ENCODE measurements at places on chromosomes 2 and 18. TPM values are rescaled to one million over a fixed set of nuclear protein-coding genes. Genes with fewer than 3 reads are reported as not detected.

The GKN1 gene
- polyA plus RNA-seq, result not detected

The DNAH6 gene
- 0.07 TPM for polyA plus RNA-seq

DNA sequence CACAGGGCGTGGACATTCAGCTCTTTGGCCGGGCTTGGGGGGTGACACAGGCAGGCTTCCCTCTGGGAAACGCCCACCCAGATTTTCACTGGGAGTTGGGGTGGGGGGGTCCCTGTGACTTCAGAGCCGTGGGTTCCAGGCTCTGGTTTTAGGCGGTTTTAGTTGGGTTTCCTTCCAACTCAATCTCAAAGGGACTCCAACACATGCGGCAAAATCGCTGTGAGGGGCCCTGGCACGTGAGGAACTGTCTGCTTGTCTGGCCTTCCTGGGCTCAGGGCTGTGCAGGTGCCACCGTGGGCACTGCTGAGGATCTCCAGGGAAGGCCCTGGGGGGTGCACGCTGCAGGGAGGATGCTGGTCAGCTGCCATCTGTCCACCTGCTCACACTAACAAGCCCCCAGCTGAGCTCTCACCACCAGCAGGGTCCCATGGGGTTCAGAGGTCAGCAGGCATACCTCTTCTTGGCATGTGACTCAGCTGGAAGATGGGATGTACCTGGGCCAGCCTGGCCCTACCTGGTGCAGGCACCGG is 11.7 kb downstream of the HS6ST1 start:
- no peak overlapping the region for H3K4me3 ChIP-seq
- H3K4me1 ChIP-seq, result peaks cover 40% of the 10 kb centered on the region
- H3K36me3 ChIP-seq, result no peaks in the 10 kb centered on the region
- peaks cover 2% of the 10 kb centered on the region for H3K27me3 ChIP-seq
- H3K27ac ChIP-seq, result no peak overlapping the region

The AQP4 gene
- not detected for polyA plus RNA-seq

GRCh38 chr18:36769611-36770314 is 59.0 kb downstream of the TPGS2 start:
- no peak for DNase-seq
- no peak overlapping the region for H3K27ac ChIP-seq
- peaks cover 22% of the 10 kb centered on the region for H3K4me1 ChIP-seq
- H3K36me3 ChIP-seq, result no peaks in the 10 kb centered on the region
- no peak overlapping the region for H3K4me3 ChIP-seq
- peaks cover 6% of the 10 kb centered on the region for H3K27me3 ChIP-seq

- no peaks in the 10 kb centered on the region for H3K36me3 ChIP-seq
- H3K27ac ChIP-seq, result no peak overlapping the region
- DNase-seq, result no peak
Observed at GRCh38 chr2:108240966-108241365, 1.2 kb downstream of the SULT1C3 start.

DNA sequence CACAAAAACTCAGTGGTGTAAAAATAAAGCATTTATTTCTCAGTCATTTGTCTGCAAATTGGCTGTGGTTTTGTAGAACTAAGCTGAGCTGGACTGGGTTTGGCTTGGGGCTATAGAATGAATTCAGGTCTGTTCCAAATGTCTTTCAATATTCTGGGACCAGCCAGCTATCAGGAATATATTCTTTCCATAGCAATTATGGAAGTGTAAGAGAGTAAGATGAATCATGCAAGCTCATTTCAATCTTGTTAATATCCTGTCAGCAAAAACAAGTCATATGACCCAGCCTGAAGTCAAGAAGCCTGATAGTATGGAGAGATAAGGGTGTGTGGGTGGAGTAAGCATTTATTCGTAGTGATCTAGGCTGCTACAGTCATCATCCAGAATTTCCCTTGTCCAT is 481.0 kb upstream of the CDH2 start:
- H3K36me3 ChIP-seq, result no peaks in the 10 kb centered on the region
- no peak overlapping the region for H3K4me3 ChIP-seq
- peaks cover under 1% of the 10 kb centered on the region for H3K4me1 ChIP-seq
- no peak overlapping the region for H3K27ac ChIP-seq
- no peaks in the 10 kb centered on the region for H3K27me3 ChIP-seq

Data from immature natural killer cell (primary cell).